Stimulated activated CD4-positive, alpha-beta T cell treated with anti-CD3 and anti-CD28 coated beads, Interleukin-1b, Interleukin-23, amount 100 ng/mL, for 1 hour (primary cell): ENCODE measurements at places on chromosomes 3 and 15.
A peak's percentile ranks its signal among the peaks of the same experiment; 100 is the strongest.

GRCh38 chr3:151775314-151776258 is 38.3 kb upstream of the AADAC start:
- no peak for DNase-seq

DNA sequence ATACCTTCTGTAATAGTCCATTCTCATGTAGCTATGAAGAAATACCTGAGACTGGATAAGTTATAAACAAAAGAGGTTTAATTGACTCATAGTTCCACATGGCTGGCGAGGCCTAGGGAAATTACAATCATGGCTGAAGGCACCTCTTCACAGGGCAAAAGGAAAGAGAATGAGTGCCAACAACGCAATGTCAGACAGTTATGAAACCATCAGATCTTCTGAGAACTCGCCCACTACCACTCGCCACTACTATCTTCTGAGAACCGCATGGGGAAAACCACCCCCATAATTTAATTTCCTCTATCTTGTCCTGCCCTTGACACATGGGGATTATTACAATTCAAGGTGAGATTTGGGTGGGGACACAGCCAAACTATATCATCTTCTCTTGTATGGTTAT is 406.8 kb upstream of the CBLB start:
- DNase-seq: no peak

DNA sequence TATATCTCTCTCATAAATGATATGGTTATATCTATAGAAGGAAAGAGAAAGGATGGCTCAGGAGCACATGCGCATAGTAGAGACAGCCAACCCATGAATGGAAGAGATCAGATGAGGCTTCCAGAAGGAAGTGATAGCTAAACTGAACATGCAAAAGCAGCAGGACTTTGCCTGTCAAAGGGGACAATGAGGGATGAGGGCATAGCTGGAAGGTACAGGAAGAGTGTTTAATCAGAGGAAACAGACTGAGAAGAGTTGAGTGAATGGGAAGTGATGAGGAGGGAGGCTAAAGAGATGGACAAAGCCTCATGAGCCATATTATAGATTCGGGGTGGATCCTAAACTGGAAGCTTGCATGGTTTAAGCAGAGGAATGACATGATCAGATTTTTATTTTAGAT is 26.5 kb upstream of the VEPH1 start:
- DNase-seq: no peak

- no peak for DNase-seq
Observed at GRCh38 chr3:58206406-58207011, 4.3 kb downstream of the DNASE1L3 start.

GRCh38 chr3:64530434-64531049 is 157.3 kb downstream of the ADAMTS9 start:
- DNase-seq: no peak

- DNase-seq: no peak
Observed at GRCh38 chr3:4211610-4212009, 91.6 kb upstream of the SETMAR start.

GRCh38 chr3:52458770-52459545 is 3.6 kb downstream of the NISCH start:
- DNase-seq: no peak

DNA sequence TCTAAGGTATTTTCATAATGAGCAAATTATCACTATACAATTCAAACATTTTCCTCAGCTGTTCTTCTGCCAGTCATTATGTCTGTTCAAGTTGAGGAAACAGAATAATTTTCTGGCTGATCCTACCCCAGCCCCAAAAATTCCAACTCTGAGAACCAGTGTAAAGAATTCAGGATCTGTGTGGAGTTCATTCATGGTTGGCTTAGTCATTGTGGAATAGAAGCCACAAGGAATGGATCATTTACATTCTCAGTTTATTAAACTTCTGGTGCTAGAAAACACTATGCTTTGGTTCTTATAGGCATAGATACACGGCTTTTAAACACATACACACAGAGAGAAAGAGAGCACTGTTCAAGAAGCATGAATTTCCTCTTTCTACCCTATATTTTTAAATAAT is 134.6 kb downstream of the CMSS1 start:
- DNase-seq: no peak

DNA sequence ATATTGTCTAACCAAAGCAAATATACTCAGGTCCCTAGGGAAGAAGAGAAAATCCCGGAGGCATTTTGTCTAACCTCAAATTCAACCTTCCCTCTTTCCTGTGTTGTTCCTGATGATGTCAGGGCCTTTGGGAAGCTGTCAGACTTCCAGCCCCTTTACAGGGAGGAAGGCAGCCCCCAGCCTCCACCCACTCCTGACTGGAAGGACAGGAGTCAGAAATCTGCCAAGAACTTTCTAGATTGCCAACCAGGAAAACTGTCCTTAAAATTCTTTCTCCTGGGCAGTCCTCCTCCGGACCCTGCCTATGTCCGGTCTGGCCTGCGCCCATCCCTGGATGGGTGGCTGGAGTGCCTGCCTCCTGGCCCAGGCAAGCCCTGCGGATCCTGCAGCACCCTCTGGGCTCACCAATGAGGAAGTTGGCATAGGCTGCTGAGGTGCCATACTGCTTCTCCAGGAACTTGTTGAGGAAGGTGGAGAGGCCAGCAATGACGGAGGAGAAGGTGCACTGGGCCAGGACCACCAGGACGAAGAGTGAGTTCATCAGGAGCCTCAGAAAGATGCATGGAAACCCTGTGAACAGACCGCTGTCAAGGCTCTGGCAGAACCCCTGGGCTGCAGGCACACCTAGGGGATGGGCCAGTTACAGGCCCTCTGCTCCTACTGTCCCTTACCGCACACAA is 52.6 kb upstream of the RAB6B start:
- no peak for DNase-seq

DNA sequence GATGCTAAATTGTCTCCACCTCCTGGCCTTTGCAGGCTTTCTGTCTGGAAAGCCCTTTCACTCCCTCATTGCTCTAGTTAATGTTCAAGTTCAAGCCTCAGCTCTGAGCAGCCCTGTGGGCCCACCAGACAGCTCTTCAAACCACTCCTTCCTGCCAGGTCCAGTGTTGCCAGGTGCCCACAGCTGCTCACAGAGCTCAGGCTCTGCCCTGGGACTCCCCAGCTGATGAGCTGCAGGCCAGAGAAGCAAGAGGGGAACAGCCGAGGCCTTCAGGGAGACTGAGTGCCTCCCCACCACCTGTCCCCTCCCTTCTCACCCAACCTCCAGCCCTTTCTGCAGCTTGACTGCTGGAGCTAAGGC is 1.3 kb upstream of the ZBTB47 start:
- DNase-seq: no peak

DNA sequence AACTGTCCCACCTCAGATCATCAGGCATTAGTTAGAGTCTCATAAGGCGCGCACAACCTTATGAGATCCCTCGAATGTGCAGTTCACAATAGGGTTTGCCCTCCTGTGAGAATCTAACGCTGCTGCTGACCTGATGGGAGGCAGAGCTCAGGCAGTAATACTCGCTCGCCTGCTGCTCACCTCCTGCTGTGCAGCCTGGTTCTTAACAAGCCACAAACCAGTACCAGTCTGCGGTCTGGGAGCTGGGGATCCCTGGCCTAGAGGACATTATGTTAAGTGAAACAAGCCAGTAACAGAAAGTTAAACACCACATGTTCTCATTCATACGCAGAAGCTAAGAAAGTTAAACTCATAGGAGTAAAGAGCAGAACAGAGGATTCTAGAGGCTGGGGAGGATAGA is 47.0 kb downstream of the MAP3K13 start:
- no peak for DNase-seq

DNA sequence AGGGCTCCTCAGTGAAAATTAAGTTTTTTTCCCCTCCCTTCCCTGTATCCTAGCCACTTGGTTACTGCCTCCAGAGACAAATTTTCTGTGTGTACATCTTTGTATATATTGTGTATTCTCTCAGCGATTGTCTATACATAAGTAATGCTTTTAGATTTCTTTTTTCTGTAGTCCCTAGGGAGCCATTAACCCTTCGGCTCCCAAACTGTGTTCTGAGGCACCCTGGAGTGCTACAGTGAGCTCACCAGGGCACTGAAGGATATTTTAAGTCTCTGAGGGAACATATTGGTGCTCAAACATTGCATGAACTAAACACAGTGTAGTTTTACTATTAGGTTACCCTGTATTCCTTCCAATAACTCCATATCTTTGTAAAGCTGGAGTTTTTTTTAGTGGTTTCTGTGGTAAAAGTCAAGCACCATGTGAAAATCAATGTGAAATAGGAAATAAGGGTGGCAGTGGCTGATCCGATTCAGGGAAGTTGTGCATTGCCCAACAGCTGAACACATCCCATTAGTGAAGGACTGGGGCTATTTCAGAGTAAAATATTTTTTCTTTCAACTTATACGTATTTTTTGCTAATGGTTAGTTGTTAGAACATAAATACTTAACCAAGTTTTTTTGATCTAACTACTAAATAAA is 43.0 kb downstream of the USP13 start:
- no peak for DNase-seq

DNA sequence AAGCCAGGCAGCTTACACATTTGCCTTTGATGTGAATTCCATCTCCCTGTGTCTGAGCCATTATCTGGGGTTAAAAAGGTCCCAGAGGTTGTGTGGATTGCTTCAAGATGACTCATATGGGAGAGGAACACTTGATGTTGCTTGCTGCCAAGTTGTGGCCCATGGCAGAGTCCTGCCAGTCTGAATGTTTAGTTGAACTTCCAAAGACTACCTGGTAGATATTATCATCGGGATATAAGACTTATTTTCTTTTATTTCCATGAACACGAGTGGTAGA is 85.6 kb downstream of the TJP1 start:
- no peak for DNase-seq

DNA sequence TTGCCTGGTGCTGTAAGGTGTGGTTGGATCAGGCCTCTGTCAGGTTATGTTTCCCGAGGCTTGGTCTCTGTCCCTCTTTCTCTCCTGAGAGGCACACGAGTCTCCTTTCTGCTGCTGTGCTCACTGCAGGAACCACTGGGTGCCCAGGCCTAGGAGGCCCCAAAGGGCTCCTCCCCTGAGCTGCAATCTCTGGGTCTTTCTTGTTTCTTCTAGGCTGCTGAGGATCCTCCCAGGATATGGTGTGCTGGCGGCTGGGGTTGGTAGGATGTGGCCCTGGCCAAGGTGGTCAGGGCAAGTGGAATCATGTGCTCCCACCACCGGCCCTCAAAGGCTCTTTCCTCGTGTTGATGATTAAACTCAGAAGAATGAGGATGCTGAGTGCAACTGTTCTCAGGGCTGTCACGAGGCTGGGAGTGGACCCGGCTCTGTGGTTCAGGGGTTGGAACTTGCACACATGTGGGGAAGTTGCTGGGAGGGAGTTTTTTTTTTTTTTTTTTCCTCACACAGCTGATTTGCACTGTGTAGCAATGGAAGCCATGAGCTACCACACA is 43.6 kb upstream of the CTSH start:
- no peak for DNase-seq

GRCh38 chr3:136353461-136353860 is 103.3 kb downstream of the PCCB start:
- DNase-seq: no peak

- DNase-seq: no peak
Observed at GRCh38 chr15:62486041-62486440, 321.0 kb upstream of the C2CD4B start.

DNA sequence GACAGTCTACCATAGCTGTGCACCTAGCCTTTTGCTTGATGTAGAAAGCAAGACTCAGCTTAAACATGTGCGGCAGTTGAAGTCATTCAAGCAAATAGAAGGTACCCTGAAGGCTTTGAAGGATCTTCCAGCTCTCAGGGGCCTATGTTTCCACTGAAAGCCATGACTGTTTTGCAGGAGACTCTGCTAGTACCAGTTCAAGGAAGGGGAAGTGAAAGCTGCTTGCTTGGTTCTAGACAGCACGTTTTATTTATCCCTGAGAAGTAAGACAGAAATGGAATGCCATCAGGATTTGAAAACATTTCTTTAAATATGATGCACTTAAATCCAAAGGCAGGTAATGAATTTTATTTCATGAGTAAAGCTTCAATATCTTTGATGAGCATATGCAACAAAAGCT is 311.4 kb downstream of the PDCD6IP start:
- no peak for DNase-seq

- no peak for DNase-seq
Observed at GRCh38 chr3:159765030-159765859, 223.4 kb upstream of the IL12A start.

DNA sequence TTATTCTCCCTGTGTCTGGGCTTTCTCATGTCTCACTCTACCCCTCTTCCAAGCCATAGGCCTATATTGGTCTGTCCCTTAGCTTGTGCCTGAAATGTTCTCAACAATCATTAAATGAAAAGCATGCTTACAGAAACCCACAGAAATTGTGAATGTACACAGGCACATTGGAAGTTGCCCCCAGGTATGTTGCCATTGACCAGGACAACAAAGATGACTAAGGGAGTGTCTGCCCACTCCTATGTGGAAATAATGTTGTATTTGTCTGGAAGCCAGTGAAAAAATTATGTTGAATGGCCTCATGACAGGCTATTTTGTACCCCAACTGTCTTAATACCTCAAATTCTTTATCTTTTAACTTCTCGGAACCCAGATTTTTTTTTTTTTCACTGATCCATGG is 102.0 kb downstream of the TPRG1 start:
- no peak for DNase-seq

- DNase-seq: no peak
Observed at GRCh38 chr15:36109943-36110658, 469.3 kb upstream of the CDIN1 start.

DNA sequence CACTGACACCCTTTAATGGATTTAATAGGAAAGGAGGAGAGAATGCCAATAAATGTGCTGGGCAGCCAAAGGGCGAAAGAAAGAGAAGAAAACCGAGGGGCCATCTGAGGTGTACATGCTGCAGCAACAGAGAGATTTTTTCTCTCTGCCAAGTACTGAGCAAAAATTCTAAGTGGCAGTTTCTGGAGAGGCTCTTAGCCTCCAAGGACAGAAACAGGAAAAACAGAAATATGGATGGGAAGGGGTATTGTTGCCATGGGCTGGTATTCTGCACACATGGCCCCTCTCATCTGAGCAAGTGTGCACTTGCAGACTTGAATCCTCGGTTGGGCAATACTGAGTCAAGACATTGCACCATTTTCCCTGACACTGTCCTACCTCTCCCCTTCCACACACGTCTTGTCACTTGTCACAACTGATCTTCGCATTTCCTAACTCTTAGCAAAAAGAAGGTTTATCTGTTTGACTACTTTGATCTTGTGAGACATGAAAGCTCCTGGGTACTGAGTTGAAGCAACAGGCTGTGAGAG is 73.9 kb downstream of the PRICKLE2 start:
- DNase-seq: no peak

- DNase-seq: no peak
Observed at GRCh38 chr3:74546426-74546825, 68.0 kb downstream of the CNTN3 start.

GRCh38 chr15:45187894-45188830 is at the start of gene SHF:
Gene SHF, minus strand, starts transcription at chr15:45187966. Its CDS starts 15 bp downstream, at chr15:45187951.
- peak; percentile 69 for DNase-seq
